ENCODE measurements at places on chromosomes 1 and 21.

- DNase-seq = no peak
Observed at GRCh38 chr1:12661606-12662219, 17.8 kb downstream of the AADACL4 start.

DNA sequence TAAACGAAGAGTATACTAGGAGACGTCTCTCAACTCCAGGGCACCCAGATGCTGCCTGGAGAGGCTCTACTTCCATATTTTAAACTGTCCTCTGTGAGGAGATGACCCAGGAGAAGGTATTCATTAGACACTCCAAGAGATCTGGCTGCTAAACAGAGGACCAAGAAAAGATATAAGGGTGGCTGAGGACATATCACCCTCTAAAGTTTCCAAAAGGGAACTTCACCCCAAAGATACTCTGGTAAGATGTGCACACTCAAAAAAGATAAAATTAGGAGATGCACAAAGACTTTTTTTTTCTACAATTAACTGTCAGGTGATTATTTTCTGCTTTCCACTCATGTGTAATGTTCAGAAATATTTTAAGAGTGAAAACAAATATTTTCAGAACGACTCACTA, 1.4 kb downstream of the ZNF670 start:
- DNase-seq = no peak

GRCh38 chr1:182599339-182599738, 4.8 kb downstream of the RGS16 start:
- no peak for DNase-seq

GRCh38 chr1:75522389-75522788, 88.5 kb downstream of the SLC44A5 start:
- DNase-seq = no peak

All from stimulated activated CD4-positive, alpha-beta T cell treated with anti-CD3 and anti-CD28 coated beads, Interleukin-4, amount 100 ng/mL, for 4 hours (primary cell).